Motor neuron (in vitro differentiated cells): ENCODE measurements at places on chromosomes 7 and 10. TPM values are rescaled to one million over a fixed set of nuclear protein-coding genes. Genes with fewer than 3 reads are reported as not detected.
A peak's percentile ranks its signal among the peaks of the same experiment; 100 is the strongest.

- no peak for ATAC-seq
Observed at GRCh38 chr7:96927131-96927530, 78.2 kb upstream of the DLX6 start.

GRCh38 chr7:107641676-107642075 lies 19.0 kb upstream of the SLC26A4 start:
- no peak for ATAC-seq

- ATAC-seq, result no peak
Observed at GRCh38 chr7:30148951-30149459, 14.2 kb downstream of the MTURN start.

DNA sequence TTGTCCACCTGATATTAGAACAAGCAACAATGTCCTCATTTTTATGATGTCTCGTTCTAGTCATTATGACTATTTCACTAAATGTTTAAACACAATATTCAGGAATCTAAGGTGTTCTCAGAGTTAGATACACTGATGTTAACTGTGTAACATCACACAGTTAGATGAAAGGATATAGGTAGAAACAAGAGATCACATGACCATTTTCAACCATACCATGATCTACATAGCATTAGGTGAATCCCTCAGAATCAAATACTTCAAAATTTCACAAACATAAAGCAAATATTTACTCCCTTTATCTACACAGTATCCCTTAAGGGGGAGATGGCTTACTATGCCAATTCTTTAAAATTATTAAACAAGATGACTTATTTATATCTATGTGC lies 90.3 kb downstream of the ANK3 start:
- no peak for ATAC-seq

- ATAC-seq, result no peak
Observed at GRCh38 chr7:33043501-33044400, 18.8 kb downstream of the NT5C3A start.

GRCh38 chr10:119754085-119754484 lies 28.2 kb downstream of the INPP5F start:
- no peak for ATAC-seq

DNA sequence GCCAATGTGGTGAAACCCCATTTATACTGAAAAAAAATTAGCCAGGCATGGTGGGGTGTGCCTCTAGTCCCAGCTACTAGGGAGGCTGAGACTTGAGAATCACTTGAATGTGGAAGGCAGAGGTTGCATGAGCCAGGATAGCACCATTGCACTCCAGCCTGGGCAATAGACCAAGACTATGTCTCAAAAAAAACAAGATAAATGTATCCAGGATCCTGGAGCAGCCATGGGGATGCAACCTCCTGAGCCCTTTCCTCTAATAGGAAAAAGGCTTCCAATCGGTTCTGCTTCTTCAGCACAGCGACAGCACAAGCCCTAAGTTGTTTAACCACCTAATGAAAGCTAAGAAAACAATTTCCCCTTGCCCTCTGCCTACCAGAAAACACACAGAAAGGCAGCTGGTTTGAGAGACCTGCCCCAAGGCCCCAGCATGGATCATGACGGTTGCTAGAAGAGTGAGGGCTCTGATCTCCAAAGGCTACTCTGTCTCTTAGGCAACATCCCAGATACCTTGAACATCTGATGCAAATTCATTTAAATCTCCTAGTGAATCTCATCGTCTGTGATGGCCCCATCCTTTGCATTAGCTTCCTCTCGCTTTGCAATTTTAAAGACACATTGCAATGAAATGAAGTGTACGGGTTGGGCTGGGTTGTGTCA lies 220.8 kb downstream of the ARHGAP21 start:
- no peak for ATAC-seq

GRCh38 chr10:30374353-30374752 lies 25.3 kb upstream of the MTPAP start:
- ATAC-seq, result peak; percentile 27

DNA sequence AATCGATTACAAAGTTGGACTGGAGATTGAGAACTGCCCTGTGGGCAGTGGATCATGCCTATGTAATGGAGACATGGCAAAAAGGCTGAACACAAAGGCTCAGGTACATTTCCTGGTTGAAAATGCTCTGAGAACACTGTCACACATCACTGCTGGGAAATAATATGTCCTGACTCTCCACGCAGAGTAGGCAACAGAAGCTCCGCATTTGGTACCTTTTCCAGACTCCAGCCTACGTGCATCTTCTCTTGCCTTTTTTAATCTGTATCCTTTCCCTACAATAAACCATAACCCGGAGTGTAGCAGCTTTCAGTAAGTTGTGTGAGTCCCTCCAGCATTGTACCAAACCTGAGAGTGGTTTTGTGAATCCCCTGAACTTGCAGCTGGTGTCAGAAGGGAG lies 134.7 kb downstream of the SORBS1 start:
- ATAC-seq, result no peak

DNA sequence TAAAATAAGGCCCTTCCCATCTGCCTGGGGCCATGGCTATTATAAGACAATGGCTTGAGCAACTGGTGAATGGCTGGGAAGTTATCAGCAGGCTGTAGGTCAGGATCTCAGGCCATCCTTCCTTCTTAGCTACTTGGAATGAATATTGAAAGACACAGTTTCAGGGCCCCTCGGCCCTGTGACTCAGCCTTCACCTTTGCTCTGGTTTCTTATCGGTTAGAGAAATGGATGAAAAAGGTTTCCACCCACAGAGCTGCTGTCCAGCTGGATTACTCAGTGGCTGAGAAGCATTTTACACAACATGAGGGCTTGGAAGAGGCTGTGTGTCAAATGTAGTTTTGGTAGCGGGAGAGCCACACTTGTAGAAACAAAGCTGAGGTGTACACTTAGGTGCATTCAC lies 9.4 kb downstream of the ACSL5 start:
- ATAC-seq, result peak; percentile 55

- ATAC-seq, result no peak
Observed at GRCh38 chr10:69403519-69403918, 13.2 kb downstream of the TACR2 start.

- ATAC-seq, result peak; percentile 79
Observed at GRCh38 chr10:1685699-1686490, 51.4 kb downstream of the ADARB2 start.

The PRSS1 gene
- total RNA-seq, result 0.46 and 0.70 TPM in 2 replicates

The DDC gene
- total RNA-seq, result not detected in 2 replicates

The PDE6C gene
- total RNA-seq, result 0.22 and 0.41 TPM in 2 replicates
